ENCODE measurements at places on chromosomes 12 and 14.
A peak's percentile ranks its signal among the peaks of the same experiment; 100 is the strongest.

- DNase-seq = no peak
These were observed 165.5 kb downstream of the PTPN11 start for GRCh38 chr12:112584266-112584722.

GRCh38 chr14:49820176-49820575, 32.4 kb downstream of the NEMF start:
- no peak for DNase-seq

DNA sequence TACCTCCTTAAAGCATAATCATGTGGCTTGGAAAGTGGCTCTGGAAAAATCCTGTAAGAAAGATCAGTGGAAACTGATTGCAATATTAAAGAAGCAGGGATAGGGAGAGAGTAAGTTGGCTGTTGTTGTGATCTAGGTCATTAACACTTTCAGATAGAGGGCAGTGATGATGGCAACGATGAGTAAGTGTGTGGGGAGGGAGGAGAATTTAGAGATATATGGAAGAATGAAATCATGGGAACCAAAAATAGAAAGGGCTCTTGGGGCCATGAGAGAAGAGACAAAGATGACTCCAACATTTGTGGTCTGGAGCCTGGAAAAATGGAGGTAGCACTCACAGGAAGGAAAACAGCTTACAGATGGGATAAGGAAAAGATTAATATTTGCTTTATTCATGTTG, 23.3 kb downstream of the SNRPF start:
- no peak for DNase-seq

- peak; percentile 11 for DNase-seq
These were observed at the start of gene PLEKHA5 for GRCh38 chr12:19129486-19130223. TSS of gene PLEKHA5 (plus strand) at chr12:19129733. CDS start at chr12:19129800, 67 bp downstream.

GRCh38 chr14:74203639-74204038, 35.6 kb upstream of the VSX2 start:
- DNase-seq = no peak

- DNase-seq = no peak
These were observed 18.1 kb downstream of the DYRK2 start for GRCh38 chr12:67666605-67667004.
